Stimulated activated CD4-positive, alpha-beta T cell treated with anti-CD3 and anti-CD28 coated beads, Interleukin-15, amount 100 ng/mL, for 1 hour (primary cell): ENCODE measurements at places on chromosomes 7 and 10.

DNA sequence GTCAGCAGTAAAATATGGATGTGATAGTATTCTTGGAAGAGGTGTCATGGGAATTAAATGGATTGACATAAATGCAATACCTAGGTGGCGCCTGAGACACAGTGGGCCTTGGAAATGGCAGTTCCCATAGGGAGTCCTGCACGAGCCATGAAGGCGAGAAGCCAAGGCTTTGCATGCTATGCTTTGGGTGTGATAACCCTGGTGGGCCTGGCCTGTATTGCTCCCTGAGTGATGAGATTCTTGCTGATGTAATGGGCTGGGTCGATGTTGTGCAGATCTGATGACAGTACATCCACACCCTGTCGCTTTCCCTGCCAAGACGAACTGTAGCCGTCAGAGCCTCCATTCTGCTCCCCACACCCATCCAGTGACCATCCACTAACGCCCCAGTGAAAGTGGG lies 46.4 kb downstream of the CREB5 start:
- DNase-seq: no peak

DNA sequence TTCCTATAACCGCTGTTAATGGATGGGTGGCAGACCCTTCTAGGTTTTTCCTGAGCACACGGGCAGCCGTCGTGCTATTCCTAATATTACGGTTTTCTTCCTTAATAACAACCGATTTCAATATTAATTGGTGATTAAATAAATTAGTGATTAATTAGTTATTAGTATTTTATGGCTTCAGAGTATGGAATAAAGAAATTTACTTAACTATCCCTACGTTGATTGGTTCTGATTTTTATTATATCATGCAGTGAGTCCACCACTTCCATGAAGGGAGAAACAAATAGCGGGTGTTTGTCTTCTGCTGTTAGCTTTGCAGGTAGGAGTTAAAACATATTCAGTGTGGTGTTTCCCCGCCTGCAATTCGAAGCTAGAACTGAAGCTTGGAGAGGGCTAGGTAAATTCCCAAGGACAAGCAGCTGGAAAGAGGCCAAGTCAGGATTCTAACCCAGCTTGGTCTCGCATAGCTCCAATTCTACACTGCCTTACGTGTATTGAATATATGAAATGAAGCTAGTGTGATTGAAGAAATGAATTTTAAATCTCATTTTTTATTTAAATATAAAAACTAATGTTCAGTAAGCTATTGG lies 928 bp upstream of the CSTF2T start:
- DNase-seq: no peak

DNA sequence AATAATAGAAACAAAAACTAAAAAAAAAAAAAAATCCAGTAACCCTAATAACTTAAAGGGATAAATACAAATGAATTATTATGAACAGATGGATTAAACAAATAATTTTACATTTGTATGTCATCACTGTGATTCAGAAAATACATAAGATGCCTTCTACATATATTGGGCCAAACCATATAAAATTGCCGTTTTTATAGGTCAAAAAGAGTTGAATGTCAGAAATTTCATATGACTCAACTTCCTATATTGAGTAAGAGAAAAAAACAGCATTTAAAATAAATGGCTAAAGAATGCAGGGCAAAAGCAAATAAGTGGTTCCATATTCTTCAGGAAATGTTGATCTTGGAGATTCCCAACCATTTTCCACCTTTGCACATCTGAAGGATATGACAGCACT lies 9.4 kb downstream of the SLC35B4 start:
- DNase-seq: no peak

DNA sequence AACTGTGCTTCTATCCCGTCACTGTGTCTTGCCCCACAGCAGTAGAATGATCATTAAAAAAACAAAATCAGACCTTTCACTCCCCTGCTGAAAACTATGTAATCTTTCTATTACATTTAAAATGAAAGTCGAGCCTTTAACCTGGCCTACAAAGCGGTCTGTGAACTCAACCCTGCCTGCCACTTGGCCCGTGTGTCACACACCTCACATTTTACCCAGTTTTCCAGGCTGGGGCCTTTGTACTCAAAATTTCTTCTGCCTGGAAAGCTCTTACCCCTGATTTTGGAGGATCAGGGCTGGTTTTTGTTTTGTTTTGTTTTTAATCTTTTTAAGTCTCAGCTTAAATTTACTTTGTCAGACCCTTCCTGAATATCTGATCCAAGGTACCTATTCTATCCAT lies 82.1 kb downstream of the UBE2H start:
- DNase-seq: no peak

DNA sequence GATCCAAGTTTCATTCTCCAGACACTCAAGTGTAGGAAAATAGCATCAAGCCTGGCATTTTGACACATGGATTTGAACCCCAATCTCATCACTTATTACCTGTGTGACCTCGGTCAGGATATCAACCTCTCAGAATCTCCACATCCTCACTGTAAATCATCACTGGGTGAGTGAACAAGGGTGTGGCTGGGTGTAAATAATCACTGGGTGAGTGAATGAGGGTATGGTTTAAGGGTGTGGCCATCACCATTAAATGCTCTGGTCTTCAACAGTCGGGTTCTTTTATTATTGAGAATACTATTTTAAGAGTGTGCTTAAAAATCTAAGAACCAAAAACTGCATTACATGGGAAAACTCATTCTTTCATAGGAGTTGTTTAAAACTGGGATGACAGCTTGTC lies 200.1 kb downstream of the DOCK4 start:
- DNase-seq: no peak

DNA sequence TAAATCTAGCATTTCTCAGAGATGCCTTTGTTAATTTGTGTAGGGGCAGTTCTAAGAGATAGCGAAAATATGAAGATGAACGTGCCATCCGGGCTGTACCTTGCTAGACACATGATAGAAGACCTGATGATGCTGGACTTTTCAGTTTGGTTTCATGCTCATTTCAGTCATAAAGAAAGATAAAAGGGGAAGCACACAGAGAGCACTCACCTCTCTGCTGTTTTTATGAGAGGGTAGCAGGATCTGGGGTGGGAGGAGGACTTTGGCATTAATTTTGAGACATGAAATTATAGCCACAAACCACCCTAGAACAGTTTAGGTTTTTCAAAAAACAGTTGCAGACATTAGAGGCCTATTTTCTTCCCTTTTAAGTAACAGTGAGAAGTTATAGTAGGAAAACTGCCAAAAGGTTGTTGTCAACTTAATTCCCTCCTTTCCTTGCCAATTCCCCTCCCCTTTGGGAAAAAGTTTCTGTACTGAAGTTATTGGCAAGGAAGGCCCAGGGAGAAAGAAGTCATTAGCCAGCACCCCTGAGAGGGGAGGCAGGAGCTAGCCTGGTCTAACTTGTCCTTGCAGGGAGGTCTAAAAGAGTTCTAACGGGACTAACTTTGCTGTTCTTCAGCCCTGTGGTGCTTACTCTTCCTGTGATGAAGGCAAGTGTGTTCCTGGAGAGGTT lies 2.6 kb downstream of the ST7 start:
- no peak for DNase-seq

- no peak for DNase-seq
Observed at GRCh38 chr7:128266883-128267594, 26.0 kb downstream of the LEP start.

DNA sequence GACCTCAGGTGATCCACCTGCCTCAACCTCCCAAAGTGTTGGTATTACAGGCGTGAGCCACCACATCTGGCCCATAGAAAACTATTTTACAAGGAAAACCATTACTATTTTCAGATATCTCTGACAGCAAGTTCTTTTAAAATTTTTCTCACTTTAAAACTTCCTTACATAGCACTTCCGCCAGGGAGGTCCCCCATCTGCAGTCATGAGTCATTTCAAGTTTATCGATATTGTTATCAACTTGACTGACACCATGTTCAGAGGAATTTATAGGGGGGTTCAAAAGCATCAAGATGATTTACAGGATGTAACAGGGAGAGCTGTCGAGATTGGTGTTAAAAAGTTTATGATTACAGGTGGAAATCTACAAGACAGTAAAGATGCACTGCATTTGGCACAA lies 88.8 kb downstream of the NRBF2 start:
- no peak for DNase-seq

DNA sequence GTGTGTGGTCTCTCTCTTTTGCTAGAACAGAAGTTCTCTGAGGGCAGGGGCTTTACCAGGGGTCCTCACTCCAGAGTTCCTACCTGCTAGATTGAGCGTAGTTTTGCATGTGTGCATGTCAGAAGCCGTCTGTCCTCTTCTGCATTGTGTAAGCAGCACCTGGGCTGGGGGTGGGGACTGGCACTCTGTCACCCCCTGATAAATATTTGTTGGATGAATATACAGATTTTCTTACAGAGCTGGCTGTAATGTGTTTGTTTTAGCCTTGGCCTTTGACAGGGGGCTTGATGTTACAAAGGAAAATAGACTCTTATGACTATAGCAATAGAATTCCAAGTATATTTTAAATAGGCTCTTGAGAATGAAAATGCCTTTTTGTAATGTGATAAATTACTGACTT lies 46.6 kb downstream of the WDR37 start:
- DNase-seq: no peak

DNA sequence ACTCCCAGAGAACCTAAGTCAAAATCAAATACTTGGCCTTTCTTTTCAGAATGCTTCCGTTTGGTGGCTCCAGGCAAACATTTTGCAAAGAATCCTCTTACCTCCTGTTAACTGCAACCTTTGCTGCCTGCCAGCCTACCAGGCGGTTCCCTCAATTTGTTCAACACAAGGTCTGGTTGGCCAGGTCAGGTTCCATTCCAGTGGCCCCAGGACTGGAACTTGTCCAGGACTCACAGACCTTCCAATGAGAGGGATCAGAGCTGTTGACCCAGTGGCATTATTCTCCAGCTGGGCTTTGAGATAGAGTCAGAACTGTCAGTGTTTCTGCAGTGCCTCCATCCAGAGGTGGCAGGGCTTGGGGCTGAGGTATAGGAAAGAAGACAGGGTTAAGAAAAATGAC lies 137.0 kb downstream of the NEUROD6 start:
- DNase-seq: no peak

GRCh38 chr7:131219312-131220041 lies 108.2 kb upstream of the MKLN1 start:
- DNase-seq: no peak

- no peak for DNase-seq
Observed at GRCh38 chr7:130020434-130020833, 30.7 kb downstream of the ZC3HC1 start.

- DNase-seq: no peak
Observed at GRCh38 chr10:85557706-85558105, 808.9 kb downstream of the GRID1 start.

GRCh38 chr7:5495581-5496375 lies 72.1 kb upstream of the TNRC18 start:
- DNase-seq: no peak

DNA sequence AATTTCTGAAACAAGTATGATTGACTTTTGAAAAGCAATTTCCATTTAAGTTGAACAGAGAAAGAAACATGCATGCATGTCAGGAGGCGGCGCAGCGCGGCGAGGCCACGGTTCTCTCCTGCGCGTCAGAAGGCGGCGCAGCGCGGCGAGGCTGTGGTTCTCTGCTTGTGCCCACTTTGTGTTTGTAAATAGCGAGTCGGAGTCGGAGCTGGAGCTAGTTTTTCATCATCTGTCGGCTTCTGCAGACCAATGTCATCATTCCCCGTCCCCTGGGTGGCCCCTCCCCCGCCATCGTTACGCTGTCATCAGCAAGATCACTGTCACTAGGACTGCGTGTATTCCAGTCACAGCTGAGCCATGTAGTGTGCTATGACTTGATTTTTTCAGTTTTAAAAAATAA lies 49.2 kb downstream of the INPP5A start:
- DNase-seq: no peak

GRCh38 chr10:14276210-14276609 lies 54.5 kb downstream of the FRMD4A start:
- no peak for DNase-seq

- no peak for DNase-seq
Observed at GRCh38 chr10:25797888-25798429, 136.1 kb upstream of the MYO3A start.

GRCh38 chr7:100693312-100694097 lies 545 bp downstream of the GIGYF1 start:
- DNase-seq: no peak

GRCh38 chr10:86940677-86941076 lies 16.7 kb downstream of the MMRN2 start:
- DNase-seq: no peak

DNA sequence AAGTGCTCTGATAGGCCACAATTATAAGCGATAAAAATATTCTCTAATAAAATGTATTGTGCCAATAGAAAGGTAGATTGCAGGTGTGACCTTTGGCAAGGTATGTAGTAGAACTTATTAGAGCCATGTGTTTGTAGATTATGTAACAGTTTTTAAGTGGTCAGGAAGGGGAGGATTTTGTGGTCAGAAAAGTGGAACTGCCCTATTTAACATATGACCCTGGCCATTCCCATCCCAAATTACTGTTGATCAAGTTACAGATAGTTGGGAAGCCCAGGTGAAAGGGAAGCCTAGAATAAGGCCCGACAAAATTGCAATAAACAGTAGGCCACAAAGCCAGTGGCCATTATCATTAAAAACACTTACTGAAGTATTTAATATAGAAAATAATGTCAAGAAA lies 89.2 kb downstream of the SPAG6 start:
- DNase-seq: no peak

- DNase-seq: no peak
Observed at GRCh38 chr7:150466477-150466876, 16.0 kb downstream of the GIMAP8 start.

- no peak for DNase-seq
Observed at GRCh38 chr10:93063977-93064660, 3.5 kb downstream of the CYP26C1 start.

DNA sequence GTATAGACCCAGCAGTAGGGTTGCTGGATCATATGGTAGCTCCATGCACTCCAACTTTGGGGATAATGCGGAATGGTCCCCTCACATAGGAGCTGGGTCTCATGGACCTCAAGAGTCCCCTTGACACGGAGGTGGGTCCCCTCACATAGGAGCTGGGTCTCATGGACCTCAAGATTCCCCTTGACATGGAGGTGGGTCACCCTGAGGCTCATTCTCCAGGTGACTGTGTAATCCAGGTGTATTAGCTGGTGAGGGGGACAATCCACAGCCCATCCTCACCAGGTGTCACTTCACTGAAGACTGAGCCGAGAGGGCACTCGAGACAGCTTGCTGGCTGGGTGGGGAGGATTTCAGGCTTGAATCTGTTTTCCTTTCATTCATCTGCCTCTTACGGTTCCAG lies 121.9 kb downstream of the PTPN20 start:
- DNase-seq: no peak

GRCh38 chr7:19677180-19677579 lies 31.7 kb downstream of the POLR1F start:
- no peak for DNase-seq

DNA sequence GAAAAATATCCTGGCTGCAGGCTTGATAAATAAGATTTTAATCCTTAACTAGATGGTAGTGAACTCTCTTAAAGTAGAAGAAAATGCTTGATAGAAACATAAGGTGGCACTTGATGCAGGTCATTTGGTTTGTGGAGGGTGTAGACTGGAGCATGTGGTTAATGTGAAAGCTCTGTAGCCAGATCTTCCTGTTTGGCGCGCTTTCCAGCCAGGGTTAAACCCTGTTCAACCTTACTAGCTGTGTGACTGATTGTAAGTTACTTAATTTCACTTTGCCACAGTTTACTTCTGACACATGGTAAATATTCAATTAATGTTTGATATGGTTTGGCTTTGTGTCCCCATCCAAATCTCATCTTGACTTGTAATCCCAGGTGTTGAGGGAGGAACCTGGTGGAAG lies 394.0 kb downstream of the REEP3 start:
- DNase-seq: no peak

- no peak for DNase-seq
Observed at GRCh38 chr10:21497177-21497807, 28.2 kb downstream of the SKIDA1 start.
